Kasumi-1 (cell line): ENCODE measurements at places on chromosomes 13 and 19.

GRCh38 chr13:100721885-100722512, 47.4 kb upstream of the TMTC4 start:
- DNase-seq = peak; percentile 70

GRCh38 chr19:8257052-8257443, 47.9 kb downstream of the CERS4 start:
- DNase-seq = peak; percentile 22

DNA sequence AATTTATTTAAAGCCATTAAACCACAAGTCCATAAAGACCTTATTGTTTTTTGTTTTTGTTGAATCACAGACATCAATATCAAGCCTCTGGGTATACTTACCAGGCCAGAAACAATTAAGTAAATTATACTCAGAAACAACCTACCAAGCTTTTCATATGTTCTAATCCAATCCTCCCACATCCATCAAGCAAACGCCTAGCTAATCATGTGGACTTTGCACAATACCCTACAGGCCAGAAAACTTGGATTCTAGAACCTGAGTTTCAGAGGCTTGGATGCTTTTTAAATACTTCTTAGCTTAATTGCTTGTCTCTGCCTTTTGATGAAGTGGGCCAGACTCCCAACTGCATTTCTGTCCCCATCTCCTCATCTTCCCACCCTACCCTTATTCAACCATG, 39.9 kb downstream of the TGDS start:
- no peak for DNase-seq

DNA sequence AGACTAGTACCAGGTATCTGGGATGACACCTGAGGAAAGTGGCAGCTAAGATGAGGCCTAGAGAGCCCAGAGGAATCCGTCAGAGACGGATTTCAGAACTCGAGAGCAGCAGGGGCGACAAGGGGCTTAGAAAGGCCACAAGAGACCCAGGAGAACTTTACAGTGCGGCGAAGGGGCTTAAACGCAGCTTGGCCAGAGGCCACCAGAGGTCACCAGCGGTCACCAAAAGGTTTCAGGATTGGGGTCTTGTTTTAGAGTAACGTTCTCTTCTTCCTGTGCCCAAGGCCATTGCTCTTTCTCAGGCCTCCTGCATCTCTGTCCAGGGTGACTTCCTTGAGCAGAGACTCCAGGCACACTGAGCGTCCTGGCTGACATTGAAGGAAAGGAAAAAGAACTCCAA, 2.2 kb downstream of the ZSCAN22 start:
- peak; percentile 32 for DNase-seq

GRCh38 chr19:18060472-18060871, 26.3 kb downstream of the IL12RB1 start:
- DNase-seq = no peak

GRCh38 chr13:102707467-102707866, 12.6 kb upstream of the METTL21C start:
- no peak for DNase-seq

DNA sequence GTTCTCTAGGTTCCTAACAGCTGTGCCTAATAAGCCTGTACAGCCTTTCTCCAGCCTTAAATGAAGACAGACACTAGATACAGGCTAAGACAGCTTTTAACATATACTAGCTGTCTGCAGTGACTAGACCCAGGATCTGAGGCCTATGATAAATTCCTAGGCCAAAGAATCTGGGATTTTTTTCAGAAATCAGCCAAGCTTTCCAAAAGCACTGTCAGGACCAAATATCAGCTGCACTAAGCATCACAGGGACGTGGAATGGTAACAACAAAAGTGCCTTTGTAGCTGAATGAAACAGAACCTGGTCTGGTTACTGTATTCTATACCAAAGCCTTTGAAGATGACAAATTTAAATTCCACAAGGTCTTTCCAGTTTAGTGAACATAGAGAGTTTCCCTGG, 77.9 kb upstream of the DOCK9 start:
- DNase-seq = no peak

DNA sequence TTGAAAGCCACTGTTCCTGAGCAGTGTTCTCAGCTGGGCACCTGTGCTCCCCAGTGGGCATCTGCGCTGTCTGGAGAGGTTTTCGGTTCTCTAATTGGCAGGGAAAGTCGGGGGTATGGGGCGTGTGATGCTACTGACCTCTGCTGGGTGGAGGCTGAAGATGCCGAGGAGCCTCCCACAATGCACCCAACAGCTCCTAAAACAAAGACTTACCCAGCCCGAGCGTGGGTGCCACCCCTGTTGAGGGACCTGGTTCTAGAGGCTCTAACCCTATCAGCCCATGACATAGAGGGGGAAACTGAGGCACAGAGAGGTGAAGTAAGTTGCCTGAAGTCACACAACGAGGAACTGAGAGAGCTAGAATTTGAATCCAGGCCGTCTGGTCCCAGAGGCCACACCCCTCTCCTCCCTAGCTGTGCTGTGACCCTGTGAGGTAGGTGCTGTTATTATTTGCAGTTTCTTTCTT, 2.3 kb downstream of the SPACA4 start:
- peak; percentile 83 for DNase-seq

DNA sequence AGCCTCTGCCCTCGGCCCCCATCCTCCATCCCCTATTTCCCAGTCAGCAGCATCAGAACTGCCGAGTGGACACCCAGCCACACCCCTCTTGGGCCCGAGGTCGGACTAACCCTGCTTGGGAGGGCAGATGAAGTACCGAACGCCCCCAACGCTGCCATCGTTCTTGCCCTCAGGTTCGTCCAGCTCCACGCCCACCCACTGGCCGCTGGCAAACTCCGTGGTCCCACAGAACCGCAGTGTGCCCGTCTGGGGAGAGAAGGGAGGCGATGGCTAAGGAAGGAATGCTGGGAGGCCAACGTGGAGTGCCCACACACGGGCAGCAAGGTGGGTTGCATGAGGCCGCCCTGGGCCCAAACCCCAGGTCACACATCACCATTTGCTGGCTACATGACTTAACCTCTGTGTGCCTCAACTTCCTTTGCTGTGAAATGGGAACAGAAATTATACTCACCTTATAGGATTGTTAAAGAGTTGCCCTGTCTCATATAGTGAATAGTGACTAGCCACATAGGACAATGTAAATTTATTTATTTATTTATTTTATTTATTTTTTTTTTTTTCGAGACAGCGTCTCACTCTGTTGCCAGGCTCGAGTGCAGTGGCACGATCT, 5.2 kb upstream of the ALKBH6 start:
- no peak for DNase-seq

- no peak for DNase-seq
Observed at GRCh38 chr13:22086597-22087330, 415.9 kb downstream of the FGF9 start.

DNA sequence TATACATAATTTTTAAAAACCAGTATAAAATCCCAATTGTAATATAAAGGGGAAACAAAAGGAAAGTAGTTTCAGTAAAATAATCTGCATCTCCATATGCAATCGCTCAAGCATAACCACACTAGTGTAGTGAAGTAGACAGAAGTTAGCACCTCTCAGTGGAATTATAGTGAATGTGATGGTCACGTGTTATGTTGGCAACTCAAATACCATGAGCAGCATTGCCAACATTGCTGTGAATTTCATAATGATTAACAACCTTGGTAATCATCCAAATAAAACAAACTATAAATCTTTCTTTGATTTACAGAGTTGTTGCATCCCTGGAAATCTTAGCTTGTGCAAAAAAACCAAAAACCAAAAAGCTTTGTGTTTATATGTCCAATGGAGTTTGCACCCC, 77.3 kb upstream of the SIAH3 start:
- no peak for DNase-seq

DNA sequence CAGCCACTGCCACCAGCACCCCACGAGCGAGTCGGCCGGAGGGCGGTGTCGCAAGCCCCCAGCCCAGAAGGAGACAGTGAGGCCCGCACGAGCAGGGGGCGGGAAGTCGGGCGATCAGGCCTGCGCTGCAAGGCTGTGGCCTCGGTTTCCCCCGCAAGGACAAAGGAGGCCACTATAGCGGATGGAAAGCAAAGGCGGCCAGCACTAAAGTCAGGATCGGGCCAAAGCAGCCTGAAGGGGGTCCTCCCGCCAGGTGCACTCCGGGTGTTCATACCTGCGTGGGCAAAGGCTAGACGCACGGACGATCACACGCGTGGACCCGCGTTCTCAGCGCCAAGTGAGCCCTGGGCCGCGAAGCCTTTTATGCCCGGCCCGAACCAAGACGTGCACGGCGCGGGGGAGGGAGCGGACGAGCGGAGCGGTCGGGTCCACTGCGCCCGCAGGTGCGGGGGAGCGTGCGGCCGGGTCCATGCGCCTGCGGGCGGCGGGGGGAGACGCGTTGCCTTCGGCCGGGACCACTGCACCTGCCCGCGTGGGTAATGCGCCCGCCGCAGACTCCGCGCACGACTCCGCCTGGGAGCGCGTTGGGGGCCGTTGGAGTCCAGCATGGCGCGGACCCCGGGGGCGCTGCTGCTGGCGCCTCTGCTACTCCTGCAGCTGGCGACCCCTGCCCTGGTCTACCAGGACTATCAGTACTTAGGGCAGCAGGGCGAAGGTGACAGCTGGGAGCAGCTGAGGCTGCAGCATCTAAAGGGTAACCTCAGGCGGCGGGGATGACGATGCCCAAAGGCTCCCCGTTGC, at the start of the genes PRDX2 and THSD8:
Gene PRDX2, minus strand, starts transcription at position 335 of the 801 bp plus-strand sequence. CDS start 539 bp downstream, outside the sequence.
Gene THSD8, plus strand, starts transcription at position 604 of the 801 bp plus-strand sequence. Its CDS starts 3 bp downstream, at position 607.
- peak; percentile 19 for DNase-seq

DNA sequence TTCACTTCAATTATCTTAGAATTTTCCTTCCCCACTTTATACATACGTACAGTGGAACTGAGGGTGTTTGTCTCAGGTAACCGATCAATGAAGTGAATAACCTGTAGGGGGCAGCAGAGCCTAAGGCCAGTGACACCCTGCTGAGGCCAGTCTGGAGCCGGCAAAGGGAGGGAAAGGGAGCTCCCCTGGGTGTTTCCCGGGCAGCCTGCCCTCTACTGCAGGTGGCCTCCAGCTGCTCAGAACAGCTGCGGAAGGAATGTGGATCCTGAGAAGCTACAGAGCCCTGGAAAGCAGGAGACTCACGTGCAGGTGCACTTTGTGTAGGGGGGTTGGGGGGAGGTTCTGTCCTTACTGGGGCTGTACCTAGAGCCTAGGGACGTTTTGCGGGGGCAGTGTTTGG, 832 bp upstream of the ZNF491 start:
- peak; percentile 72 for DNase-seq

DNA sequence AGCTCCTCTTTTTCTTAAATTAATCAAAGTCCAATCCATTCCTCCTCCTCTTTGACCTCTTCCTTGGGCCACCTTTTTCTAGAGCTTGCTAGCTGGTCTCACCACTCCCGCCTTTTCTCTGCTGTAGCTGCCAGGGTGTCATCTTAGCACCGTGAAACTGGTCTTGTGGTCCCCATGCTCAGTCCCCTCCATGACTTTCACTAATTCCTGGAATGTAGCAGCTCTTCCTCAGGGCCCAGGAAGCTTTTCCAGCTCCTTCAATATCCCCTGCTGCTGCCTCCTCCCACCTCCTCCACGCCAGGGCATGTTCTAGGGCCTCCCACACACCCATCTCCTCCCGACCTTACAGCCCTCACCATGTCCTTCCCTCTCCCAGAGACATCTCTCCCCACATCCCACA, 222.2 kb downstream of the MYO16 start:
- DNase-seq = no peak

DNA sequence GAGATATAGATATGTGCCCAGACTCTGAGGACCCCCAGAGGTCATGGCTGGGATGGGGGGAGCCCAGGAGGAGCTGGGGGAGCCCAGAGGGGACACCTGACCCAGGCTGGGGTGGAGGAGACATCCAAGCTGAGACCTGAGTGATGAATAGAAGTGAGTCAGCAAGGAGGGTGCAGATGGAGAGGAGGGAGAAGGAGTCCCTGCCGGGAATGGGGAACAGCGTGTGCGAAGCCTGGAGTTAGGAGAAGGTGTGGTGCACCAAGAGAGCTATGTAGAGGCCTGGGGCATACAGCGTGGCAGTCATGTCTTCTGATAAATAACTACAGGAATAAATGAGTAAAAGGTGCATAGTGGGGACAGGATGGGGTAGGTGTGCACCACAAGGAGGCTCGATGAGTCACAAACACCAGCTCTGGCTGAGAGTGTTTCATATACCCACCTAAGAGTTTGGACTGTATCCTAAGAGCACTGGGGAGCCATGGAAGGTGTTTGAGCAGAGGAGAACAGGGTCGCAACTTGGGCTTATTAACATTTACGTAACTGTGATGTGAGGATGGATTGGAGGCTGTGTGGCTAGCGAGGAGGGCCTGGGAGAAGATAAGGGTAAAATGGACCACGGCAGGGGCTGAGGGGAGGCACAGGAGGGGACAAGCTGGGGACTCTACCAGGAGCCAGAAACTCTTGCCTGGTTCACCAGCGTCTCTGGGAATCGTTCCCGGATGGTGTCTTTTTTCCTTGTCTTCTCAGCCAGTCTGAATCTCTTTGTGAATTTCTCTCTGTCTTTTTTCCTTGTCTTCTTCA, 1.4 kb downstream of the CEACAM18 start:
- no peak for DNase-seq
